ENCODE measurements at places on chromosomes 1 and 21.
A peak's percentile ranks its signal among the peaks of the same experiment; 100 is the strongest.

GRCh38 chr1:75233302-75233929 lies 99.2 kb downstream of the LHX8 start:
- ATAC-seq = peak; percentile 38

GRCh38 chr1:246949956-246950355 lies 18.2 kb upstream of the AHCTF1 start:
- no peak for ATAC-seq

GRCh38 chr21:44916965-44917364 lies 3.7 kb downstream of the ITGB2 start:
- ATAC-seq = no peak

- no peak for ATAC-seq
Measured at GRCh38 chr1:28308750-28309149, 20.1 kb upstream of the MED18 start.

DNA sequence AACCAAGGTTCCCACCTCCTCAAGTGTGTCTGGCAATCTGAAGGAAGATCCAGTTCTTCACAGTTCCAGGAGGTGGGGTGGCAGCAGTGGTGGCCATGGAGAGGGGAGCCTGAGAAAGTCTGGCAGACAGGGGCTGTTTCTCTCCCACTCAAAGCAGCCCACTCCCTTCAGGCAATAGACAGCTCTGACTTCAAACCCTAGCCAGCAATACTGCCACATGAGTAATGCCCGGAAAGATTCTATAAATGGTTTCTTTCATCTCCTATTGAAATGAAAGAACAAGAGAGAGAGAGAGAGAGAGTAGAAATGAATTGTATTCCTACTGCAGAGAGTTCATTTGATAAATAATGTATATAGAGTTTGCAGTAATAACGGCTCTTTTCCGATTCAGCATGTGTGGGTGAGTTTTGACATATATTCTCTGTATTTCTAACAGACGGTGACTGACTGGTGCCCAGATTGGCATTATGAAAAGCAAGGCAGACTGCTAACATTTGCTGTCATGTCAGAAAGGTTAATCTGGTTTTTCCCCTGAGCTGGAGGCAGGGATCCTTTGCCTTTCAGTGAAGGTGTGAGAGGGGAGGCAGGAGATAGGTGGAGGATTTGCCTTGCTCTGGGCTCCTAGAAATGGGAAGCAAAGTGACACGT lies 267.1 kb upstream of the KIAA0040 start:
- no peak for ATAC-seq

DNA sequence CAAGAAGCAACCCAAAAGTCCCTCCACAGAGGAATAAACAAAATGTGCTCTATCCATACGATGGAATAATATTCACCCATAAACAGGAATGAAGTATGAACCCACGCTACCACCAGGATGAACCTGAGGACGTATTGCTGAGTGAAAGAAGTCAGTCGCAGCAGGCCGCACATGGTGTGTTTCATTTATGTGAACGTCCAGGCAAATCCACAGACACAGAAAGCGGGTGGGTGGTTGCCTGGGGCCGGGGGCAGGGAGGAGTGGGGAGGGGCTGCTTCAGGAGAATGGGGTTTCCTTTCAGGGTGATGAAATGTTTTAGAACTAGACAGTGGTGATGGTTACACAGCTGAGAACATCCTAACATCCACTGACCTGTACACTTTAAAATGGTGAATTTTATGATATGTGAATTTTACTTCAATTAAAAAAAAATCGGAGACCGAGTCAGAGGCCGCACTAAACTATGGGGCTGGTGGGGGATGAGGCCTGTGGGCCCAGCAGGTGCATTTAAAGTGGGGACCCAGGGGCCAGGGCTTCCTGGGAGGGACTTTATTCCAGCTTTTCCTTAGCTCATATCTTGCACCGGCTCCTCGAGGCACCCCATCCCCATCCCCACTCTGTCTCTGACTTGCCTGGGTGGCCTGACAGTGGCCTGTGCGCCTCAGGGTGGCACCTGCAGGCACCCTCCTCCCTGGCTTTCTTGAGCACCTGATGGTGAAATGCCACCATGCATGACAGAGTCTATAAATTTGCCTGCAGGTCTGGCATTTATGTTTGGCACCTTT lies 392.6 kb upstream of the VAMP3 start:
- no peak for ATAC-seq

GRCh38 chr1:41545996-41546832 lies 61.7 kb upstream of the EDN2 start:
- peak; percentile 4 for ATAC-seq

- no peak for ATAC-seq
Measured at GRCh38 chr1:149916193-149916897, 1.3 kb downstream of the SV2A start.

DNA sequence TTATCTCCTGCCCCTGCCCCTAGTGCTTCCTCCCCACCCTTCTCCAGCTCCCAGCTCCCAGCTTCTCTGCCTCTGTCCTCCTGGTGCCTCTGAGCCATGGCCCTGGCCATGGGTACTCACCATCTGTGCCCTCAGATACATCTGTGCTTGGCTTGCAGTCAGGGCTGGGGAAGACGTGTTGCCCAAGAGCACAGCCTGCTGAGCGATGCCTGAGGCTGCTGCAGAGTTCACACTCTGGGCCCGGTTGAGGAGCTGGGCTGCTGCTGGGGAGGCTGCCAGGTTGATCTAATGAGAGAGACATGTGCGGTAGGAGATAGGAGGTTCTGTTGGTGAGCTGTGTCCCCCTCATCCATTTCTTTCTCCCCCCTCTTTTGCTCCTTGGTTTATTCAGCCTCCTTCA lies 49.4 kb upstream of the A3GALT2 start:
- ATAC-seq = no peak

GRCh38 chr1:203627851-203628200 lies 1.2 kb downstream of the ATP2B4 start:
- ATAC-seq = no peak

- no peak for ATAC-seq
Measured at GRCh38 chr1:85504417-85504816, 39.5 kb upstream of the DDAH1 start.

GRCh38 chr1:43557744-43558245 lies 27.1 kb downstream of the PTPRF start:
- ATAC-seq = no peak

DNA sequence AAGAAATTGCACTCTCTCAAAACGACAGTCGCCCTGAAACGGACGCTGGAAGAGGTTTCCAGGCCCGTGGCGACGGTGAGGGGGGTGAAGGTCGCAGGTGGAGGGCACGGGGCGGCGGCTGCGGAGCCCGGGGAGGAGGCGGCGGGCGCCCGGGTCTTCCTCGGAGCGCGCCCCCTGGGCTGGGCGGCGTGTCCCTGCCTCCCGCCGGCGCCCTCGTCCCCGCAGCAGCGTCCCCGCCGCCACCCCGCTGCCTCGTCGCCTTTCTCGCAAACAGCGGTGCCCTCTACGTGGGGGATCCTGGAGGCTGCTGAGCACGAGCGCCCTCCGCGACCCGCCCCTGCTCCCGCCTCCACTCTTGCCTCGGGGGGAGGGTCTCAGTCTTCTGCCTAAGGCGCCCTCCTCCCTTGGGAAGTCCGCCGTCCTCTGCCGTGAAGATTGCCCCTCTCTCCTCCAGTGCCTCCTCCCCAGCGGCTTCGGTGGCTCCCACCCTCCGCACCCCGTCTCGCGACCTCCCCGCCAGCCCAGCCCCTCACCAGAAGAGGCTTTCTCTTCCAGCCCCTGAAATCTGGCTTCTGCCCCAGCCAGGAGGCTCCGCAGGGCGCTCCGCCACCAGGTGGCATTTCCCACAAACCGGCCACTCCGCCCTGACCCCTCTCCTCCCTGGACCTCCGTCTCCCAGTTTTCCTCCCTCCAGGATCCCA lies 227.4 kb downstream of the SDCCAG8 start:
- peak; percentile 11 for ATAC-seq

DNA sequence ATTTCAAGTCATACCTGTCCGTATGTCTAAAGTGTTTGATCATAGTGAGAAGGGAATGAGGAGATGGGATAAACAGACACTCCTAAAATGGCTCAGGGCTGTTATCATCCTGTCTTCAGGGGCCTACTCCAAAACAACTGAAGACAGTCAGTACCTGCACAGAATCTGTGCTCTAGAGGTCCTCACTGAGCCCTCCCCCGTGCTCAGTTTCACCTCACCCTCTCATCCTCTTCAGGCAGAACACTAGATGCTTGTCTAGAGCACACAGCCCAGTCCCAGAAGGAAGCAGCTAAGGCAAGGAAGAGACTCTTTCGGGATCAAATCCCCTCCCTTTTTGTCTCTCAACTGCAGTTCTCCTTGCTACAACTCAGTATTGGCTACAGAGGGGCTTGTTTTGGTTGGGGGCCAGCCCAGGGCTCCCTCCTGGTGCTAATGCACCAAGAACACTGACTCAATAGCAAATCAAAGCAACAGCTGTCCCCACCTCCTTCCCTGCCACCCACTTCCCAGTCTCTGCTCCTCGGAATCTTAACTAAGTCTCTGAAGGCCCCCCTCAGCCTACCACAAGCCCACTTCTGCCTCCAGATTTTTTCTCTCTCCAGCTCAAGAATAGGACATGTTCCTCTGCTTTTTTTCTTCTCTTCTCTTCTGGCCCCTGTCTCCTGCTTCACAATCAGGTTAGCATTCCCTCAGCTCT lies 10.1 kb downstream of the CADM3 start:
- ATAC-seq = no peak

DNA sequence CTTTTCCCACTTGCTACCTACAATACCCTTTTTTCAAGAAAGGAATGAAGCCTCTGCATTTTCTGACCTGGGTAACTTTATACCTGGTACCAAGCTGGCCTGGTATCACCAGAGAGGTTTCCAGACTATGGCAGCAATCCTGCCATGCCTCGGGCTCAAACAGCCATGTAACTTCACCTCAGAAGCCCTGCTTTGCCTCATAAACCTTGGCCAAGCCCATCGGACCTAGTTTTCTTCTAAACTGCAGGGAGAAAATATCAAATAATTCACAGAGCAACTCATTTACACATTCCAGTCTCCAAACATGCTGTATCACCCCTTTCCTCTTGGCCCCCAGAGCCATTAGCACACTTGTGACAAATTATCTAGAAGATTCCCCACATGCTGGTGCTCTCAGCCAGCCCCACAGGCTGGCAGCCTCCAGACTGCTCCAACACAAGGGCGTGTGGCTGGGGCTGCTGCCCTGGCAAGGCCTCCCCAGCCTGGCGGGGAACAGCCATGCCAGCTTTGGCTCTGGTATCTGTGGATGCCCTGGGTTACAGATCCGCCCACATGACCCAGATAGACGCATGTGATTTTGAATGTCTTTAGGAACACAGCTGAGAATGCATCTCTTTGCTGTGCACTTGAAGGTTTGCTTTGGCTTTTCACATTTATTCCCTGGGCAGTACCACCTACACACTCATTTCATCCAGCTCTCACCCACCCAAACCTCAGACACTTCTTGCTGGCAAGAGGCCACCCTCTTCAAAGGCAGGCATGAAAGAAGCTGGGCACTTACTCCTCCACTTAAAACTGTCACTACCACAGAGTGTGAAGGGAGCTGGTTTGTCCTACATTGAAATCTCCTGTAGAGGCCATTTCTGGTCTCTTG lies 70.0 kb upstream of the BCAR3 start:
- ATAC-seq = peak; percentile 13

- no peak for ATAC-seq
Measured at GRCh38 chr1:194004146-194004545, 817.7 kb upstream of the B3GALT2 start.

- no peak for ATAC-seq
Measured at GRCh38 chr21:32167513-32167912, 111.3 kb downstream of the MIS18A start.

GRCh38 chr1:35539073-35539823 lies 18.0 kb downstream of the KIAA0319L start:
- peak; percentile 32 for ATAC-seq

- ATAC-seq = no peak
Measured at GRCh38 chr1:239976130-239976968, 115.3 kb upstream of the FMN2 start.

- ATAC-seq = no peak
Measured at GRCh38 chr21:37074546-37074945, 1.5 kb downstream of the TTC3 start.

- no peak for ATAC-seq
Measured at GRCh38 chr1:59900640-59901039, 25.9 kb downstream of the CYP2J2 start.

- peak; percentile 82 for ATAC-seq
Measured at GRCh38 chr1:21937372-21938121, 437 bp upstream of the HSPG2 start.

- no peak for ATAC-seq
Measured at GRCh38 chr1:33821291-33821690, 42.6 kb upstream of the HMGB4 start.

DNA sequence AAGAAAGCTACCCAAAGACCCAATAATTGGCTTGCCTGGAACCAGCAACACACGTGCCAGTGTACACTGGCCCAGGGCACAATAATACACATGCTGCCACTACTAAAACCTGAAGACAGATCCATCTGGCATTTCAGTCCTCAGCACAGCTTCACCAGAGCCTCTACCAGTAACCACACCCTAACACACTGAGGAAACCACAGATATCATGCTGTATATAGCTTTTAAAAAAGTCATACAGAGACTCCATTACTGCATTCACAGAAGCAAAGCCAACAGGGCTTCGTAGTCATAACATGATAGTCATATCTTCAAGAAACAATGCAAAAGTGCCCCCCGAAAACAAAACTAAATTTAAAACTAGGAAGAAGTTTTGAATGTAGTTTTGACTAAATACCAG lies 40.6 kb upstream of the NEGR1 start:
- ATAC-seq = no peak

DNA sequence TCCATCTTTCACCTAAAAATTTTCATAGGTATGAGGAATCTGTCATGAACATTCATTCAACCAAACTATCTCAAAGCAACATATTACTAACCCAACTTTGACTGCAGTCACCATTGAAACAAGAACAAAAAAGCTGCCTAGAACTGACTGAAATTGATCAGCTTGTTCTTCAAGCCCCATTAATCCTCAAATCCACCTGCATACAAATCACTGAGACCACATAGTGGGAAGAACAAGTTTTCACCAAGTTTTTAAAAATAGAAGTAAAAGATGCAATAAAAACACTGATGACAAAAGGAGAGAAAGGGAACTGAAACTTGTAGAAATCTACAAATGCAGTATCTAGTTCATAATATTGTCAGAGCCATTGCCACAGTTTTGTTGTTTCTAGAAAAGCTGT lies 6.1 kb downstream of the SORT1 start:
- ATAC-seq = no peak

DNA sequence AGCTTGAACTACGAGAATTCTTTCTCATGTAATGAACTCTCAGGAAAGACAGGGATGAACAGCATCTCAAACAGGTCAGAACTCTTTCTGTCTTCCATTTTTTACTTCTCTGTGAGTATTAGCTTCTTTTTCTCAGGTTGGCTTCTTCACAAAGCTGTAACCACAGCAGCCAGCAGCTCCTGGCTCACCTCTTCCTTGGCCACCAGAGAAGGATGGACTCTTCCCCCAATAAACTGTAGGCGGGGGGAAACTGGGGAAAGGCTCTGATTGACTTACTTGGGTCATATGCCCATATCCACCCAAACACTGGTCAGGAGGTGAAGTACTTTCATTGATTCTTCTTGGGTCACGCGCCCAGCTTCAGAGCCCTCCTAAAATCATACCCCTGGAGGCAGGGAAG lies 14.4 kb upstream of the ENAH start:
- ATAC-seq = no peak
